ENCODE measurements at places on chromosomes 7 and 10.

- no peaks in the 10 kb centered on the region for H3K36me3 ChIP-seq
- no peak for DNase-seq
- no peak overlapping the region for H3K27ac ChIP-seq
- peaks cover 16% of the 10 kb centered on the region for H3K27me3 ChIP-seq
- H3K4me3 ChIP-seq: no peak overlapping the region
These were observed 2.4 kb upstream of the FGFR2 start for GRCh38 chr10:121600611-121601010.

DNA sequence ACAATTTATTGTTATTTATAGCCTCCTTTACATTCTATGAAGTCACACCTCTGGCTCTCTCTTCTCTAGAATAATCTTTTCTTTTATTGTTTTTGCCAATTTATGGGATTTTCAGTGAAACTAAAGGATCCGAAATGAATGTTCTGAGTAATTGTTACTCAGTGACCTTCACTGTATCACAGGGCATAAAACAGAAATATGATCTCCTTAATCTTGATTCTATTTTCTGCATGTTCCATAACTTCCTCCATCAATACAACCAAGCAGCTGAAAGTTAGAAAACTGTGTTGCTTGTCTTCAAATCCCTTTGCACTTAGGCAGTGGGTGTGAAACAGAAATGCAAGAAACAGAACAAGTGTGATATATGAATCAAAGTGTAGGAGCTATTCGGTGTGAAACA is 57.4 kb upstream of the FERD3L start:
- no peak overlapping the region for H3K4me3 ChIP-seq
- no peak overlapping the region for H3K27ac ChIP-seq
- H3K27me3 ChIP-seq: no peaks in the 10 kb centered on the region
- H3K4me1 ChIP-seq: no peaks in the 10 kb centered on the region

GRCh38 chr7:17815318-17815717 is 125.0 kb downstream of the SNX13 start:
- H3K4me3 ChIP-seq: no peak overlapping the region
- H3K27ac ChIP-seq: no peak overlapping the region
- H3K4me1 ChIP-seq: no peaks in the 10 kb centered on the region
- H3K27me3 ChIP-seq: no peaks in the 10 kb centered on the region

GRCh38 chr10:86446440-86446839 is 75.2 kb downstream of the WAPL start:
- H3K4me3 ChIP-seq: no peak overlapping the region
- H3K27ac ChIP-seq: no peak overlapping the region
- peaks cover 5% of the 10 kb centered on the region for H3K4me1 ChIP-seq
- DNase-seq: no peak
- H3K27me3 ChIP-seq: no peaks in the 10 kb centered on the region

GRCh38 chr10:69348816-69349541 is 67.7 kb downstream of the TACR2 start:
- peak overlapping the region; percentile 19 for H3K27ac ChIP-seq
- H3K4me3 ChIP-seq: no peak overlapping the region
- peaks cover 10% of the 10 kb centered on the region for H3K36me3 ChIP-seq
- peaks cover 37% of the 10 kb centered on the region for H3K4me1 ChIP-seq

DNA sequence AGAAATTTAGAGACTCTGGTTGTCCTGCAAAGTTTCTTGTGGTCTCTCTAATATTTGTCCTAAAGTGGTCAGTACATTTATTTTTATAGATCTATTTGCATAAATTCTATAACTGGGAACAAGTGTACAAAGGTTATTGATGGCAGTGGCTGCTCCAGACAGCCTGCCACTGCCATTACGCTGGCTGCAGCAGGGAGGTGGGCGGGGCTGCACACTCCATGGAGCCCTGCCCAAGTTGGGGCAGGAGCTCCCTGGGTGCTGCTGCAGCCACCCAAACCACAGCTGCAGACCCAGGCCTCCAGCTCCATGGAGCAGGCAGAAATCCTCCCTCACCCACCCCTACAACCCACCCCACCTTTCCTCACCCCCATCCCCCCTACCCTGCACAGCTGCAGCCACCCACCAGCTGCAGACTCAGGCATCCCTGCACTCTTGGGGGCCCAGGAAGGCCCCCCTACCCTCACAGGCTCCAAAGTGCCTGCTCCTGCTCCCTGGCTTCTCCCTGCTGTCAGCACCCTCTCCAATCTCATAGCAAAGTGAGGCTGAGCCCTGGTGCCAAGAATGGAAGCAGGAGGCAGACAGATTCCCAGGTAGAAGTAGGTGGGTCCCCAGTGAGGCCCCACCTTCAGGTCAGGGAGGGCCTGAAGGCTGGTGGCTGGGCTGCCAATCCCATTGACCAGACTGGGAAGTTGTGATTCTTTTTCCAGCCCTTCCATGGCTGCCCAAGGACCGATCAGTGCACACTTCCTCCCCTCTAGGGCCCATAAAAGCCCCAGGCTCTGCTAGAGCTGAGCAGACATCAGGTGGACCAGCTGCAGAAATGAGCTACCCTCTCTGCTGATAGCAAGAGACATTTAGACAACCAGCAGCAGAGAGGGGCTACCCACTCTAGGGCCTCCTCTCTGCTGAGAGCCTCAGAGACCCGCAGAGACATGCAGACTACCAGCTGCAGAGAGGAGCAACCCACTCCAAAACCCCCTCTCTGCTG is 4.8 kb upstream of the CYP3A43 start:
- no peak overlapping the region for H3K4me3 ChIP-seq
- no peaks in the 10 kb centered on the region for H3K27me3 ChIP-seq
- no peak for DNase-seq
- H3K4me1 ChIP-seq: no peaks in the 10 kb centered on the region
- H3K27ac ChIP-seq: no peak overlapping the region
- H3K36me3 ChIP-seq: no peaks in the 10 kb centered on the region

GRCh38 chr10:44974628-44975430 is 3.8 kb downstream of the DEPP1 start:
- no peaks in the 10 kb centered on the region for H3K27me3 ChIP-seq
- H3K27ac ChIP-seq: no peak overlapping the region
- H3K4me3 ChIP-seq: peak overlapping the region; percentile 24
- peaks cover 48% of the 10 kb centered on the region for H3K4me1 ChIP-seq
- peak; percentile 81 for DNase-seq

DNA sequence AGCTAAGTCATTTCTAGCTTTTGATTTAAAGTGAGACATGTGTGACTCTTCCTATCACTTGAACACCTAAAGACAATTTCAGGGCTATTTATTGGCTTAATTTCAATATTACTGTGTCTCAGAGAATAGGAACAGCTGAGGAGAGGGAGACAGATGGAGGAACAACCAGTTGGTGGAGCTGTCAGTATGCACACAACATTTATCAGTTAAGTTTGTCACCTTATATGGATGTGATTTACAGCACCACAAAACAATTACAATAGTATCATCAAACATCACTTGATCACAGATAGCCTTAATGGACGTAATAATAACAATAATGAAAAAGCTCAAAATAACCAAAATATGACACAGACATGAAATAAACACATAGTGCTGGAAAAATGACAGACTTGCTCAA is 129.6 kb downstream of the NPSR1 start:
- no peak overlapping the region for H3K4me3 ChIP-seq
- no peaks in the 10 kb centered on the region for H3K27me3 ChIP-seq
- no peak for DNase-seq

DNA sequence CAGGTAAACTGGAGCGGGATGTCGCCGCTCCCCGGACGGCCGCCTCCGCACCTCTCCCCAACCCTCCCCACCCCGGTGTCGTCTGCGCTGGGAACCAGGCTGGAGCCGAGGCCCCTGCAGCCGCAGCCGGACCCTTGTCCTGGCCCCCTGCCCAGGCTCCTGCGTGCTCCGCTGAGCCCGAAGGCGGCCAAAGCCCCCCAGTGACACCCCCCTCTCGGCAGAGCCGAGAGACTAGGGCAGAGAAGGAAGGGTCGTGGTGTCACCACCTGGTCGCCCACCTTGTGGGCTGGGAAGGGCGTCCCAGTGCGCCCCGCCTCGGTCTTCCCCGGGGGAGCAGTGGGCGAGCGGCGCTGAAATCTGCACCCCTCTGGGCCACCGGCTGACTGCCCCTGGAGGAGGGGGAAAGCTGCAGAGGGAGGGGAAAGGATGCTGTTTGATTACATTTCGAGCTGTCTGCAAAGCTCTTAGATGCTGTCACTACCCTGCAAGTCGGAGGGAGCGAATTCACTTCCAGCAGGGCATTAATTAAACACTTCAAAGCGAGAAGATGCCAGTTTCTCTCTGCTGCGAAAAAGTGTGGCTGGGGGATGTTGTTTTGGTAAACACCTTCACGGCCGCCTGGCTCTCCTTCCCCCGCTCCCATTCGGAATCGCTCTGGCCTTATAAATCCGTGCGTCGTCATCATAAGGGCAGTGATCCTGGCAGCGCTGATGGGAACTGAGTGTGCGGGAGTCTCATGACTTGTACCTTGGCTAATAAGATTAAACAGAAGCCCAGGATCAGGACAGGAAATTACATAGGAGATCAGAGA is 622 bp downstream of the DYNC1I1 start:
- H3K4me1 ChIP-seq: no peaks in the 10 kb centered on the region
- no peak overlapping the region for H3K27ac ChIP-seq
- peaks cover 5% of the 10 kb centered on the region for H3K27me3 ChIP-seq

DNA sequence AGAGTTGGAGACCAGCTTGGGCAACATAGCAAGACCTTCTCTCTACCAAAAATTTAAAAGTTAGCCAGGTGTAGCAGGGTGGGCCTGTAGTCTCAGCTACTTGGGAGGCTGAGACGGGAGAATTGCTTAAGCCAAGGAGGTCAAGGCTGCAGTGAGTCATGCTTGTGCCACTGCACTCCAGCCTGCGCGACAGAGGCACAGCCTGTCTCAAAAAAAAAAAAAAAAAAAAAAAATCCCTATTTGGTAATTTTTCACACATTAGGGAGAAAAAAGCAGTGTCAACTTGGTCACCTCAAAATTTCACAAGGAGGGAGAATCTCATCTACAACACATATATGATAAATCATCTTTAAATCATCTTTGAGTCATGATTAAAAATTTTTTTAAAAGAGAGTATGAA is 6.4 kb upstream of the ZNF398 start:
- H3K27ac ChIP-seq: no peak overlapping the region
- no peaks in the 10 kb centered on the region for H3K27me3 ChIP-seq
- no peaks in the 10 kb centered on the region for H3K36me3 ChIP-seq
- no peak overlapping the region for H3K4me3 ChIP-seq
- H3K4me1 ChIP-seq: peaks cover 3% of the 10 kb centered on the region

GRCh38 chr10:78659598-78659967 is 409.2 kb upstream of the ZMIZ1 start:
- no peak overlapping the region for H3K27ac ChIP-seq
- peaks cover 4% of the 10 kb centered on the region for H3K27me3 ChIP-seq
- H3K4me1 ChIP-seq: no peaks in the 10 kb centered on the region
- no peak for DNase-seq

- no peaks in the 10 kb centered on the region for H3K36me3 ChIP-seq
- H3K27ac ChIP-seq: no peak overlapping the region
- H3K27me3 ChIP-seq: no peaks in the 10 kb centered on the region
- no peak overlapping the region for H3K4me3 ChIP-seq
- DNase-seq: no peak
- no peaks in the 10 kb centered on the region for H3K4me1 ChIP-seq
These were observed 95.0 kb downstream of the CD36 start for GRCh38 chr7:80733333-80733915.

GRCh38 chr10:110667620-110668343 is 23.6 kb downstream of the RBM20 start:
- H3K27me3 ChIP-seq: peaks cover 1% of the 10 kb centered on the region
- H3K4me1 ChIP-seq: peaks cover 4% of the 10 kb centered on the region
- no peak for DNase-seq
- no peak overlapping the region for H3K27ac ChIP-seq
- no peak overlapping the region for H3K4me3 ChIP-seq

DNA sequence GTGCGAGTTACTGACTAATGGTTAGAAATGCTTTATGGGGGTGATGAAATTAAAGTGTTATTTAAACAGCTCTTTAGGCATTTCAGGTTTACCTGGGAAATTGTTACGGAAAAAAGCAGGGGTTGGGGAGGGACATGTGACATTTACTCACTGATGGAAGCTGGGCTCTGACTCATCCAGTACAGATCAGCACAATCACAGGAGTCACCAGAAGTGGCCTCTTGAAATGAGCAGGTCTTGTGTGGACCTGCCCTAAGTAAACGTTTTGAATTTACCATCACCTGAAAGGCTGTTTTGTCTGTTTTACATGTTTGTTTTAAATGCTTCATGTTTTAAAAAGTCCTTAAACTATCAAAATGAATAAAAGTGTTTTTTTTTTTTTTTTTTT is 2.3 kb downstream of the GLRX3 start:
- DNase-seq: no peak
- peaks cover 4% of the 10 kb centered on the region for H3K36me3 ChIP-seq
- H3K4me1 ChIP-seq: peaks cover 34% of the 10 kb centered on the region
- H3K27me3 ChIP-seq: no peaks in the 10 kb centered on the region
- H3K27ac ChIP-seq: no peak overlapping the region
- H3K4me3 ChIP-seq: no peak overlapping the region

DNA sequence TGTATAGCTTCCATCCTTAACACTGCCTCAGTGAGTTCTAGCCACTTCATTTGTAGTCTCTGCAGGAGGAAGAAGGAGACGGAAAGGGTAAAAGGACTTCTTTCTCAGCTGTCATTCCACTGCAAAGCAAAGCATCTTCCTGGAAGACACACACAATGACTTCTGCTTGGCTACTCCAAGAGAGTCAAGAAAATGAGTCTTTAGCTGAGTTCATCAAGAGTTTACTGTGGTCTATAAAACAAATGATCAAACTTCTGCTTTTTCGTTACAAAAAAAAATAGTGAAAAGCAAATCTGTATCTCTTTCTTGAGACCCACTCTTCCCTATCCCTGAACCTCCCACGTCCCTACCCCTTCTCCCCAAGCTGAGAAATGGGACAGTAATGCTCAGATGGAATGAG is 205.0 kb upstream of the AHR start:
- no peak overlapping the region for H3K4me3 ChIP-seq
- DNase-seq: no peak
- no peaks in the 10 kb centered on the region for H3K36me3 ChIP-seq
- H3K27me3 ChIP-seq: no peaks in the 10 kb centered on the region

GRCh38 chr10:61606959-61607907 is 55.5 kb upstream of the CABCOCO1 start:
- H3K4me1 ChIP-seq: no peaks in the 10 kb centered on the region
- H3K27me3 ChIP-seq: no peaks in the 10 kb centered on the region
- no peak for DNase-seq

GRCh38 chr10:74056050-74056818 is 58.3 kb downstream of the VCL start:
- no peak overlapping the region for H3K27ac ChIP-seq
- peaks cover 19% of the 10 kb centered on the region for H3K4me1 ChIP-seq
- no peak for DNase-seq
- H3K4me3 ChIP-seq: no peak overlapping the region
- no peaks in the 10 kb centered on the region for H3K36me3 ChIP-seq
